ENCODE measurements at places on chromosomes 13 and 19. TPM values are rescaled to one million over a fixed set of nuclear protein-coding genes. Genes with fewer than 3 reads are reported as not detected.

CACNG7 gene
- not detected for total RNA-seq

ZNF541 gene
- total RNA-seq: not detected

CCL25 gene
- not detected for total RNA-seq

ATP1A3 gene
- not detected for total RNA-seq

F10 gene
- total RNA-seq: 33.9 TPM

Data from skeletal muscle tissue (tissue), 5 donors.